ENCODE measurements at places on chromosomes 12 and 14.

DNA sequence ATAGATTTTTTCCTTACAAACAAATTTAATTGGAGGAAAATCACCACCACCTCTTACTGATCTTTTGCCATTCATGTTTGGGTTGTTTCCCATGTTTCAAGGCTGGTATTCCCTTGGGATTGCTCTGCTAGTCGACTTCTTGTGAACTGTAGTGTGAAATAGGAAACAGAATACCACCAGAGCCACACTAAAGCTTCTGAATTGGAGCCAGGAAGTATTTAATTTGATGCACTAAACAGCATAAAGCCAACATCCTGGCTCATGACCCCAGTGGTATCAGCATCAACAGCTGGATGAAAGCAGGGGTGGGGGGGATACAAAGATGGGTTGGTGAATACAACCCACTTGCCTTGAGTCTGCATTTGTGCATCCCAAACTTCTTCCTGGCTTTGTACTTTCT, 127.5 kb downstream of the TBC1D30 start:
- DNase-seq = no peak

GRCh38 chr12:108386709-108387360, 47.7 kb upstream of the CMKLR1 start:
- no peak for DNase-seq

DNA sequence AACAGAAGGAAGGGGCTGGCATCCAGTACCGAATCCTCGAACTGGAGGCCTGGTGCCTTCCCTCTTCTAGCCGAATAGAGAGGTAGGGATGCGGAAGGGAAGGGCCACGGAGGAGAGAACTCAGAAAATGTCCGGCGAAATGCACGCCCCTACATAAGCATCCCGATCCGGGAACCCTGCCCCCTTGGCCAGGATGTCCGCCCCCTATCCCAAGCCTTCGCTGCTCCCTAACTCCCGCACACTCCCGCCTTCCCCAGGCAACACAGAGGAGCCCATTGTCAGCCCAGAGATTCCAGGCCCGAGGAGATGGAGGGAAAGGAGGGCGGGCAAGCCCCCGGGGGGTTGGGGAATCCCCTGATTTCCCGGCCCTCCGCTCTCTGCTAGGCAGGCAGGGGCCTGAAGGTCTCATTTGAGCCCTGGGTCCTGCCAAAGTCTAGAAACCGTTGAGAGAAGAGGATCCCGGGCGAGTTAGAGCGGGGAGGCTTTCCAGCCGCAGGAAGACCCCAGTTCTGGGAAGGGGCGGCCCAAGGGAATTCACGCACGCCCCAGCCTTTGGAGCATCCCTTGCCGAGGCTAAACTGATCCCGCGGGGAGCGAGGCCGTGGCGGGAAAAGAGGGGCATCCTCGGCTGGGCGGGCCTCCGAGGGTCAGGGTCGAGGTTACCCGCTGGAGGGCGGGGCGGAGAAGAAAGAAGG, 569 bp upstream of the ARHGEF40 start:
- no peak for DNase-seq

DNA sequence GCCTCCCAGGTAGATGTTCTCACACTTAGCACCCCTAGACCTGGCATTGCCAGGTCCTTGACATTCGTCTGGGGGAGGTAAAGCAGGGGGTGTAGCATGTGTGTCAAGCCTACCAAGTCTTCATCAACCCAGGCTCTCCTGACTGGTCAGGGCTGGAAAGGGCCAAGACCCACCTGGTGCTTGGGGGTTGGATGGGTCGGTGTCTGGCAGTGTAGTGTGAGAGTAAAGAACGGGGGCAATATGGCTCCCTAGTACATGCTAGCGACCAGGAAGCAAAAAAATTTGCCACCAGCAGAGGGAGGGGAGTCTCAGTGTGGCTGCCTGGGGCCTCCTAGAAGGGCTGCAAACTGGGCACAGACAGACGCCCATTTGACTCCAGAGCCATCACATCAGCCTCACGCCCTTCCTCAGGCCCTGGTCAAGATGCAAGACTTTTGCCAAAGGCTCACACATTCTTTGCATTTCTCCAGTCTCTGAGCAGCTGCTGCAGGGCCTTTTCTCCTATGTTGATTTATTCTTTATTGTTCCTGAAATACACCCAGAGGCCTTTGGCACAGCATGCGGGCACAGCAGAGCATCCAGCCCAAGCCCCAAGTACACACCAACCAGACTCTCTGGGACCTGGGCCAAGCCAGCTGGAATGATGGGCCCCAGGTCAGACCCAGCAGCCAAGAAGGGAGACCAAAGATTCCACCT, 38.3 kb upstream of the PNMA1 start:
- DNase-seq = no peak

GRCh38 chr12:1852076-1852475, 31.7 kb downstream of the LRTM2 start:
- no peak for DNase-seq
